ENCODE measurements at places on chromosomes 1 and 21.

GRCh38 chr1:218671573-218671972, 326.4 kb downstream of the TGFB2 start:
- no peaks in the 10 kb centered on the region for H3K36me3 ChIP-seq
- H3K27ac ChIP-seq: no peak overlapping the region
- H3K27me3 ChIP-seq: no peaks in the 10 kb centered on the region
- H3K4me1 ChIP-seq: peaks cover 10% of the 10 kb centered on the region

GRCh38 chr1:25815208-25816111, 4.3 kb upstream of the MTFR1L start:
- H3K27ac ChIP-seq: no peak overlapping the region
- no peak overlapping the region for H3K4me3 ChIP-seq
- no peaks in the 10 kb centered on the region for H3K4me1 ChIP-seq
- peaks cover 11% of the 10 kb centered on the region for H3K36me3 ChIP-seq
- DNase-seq: no peak

DNA sequence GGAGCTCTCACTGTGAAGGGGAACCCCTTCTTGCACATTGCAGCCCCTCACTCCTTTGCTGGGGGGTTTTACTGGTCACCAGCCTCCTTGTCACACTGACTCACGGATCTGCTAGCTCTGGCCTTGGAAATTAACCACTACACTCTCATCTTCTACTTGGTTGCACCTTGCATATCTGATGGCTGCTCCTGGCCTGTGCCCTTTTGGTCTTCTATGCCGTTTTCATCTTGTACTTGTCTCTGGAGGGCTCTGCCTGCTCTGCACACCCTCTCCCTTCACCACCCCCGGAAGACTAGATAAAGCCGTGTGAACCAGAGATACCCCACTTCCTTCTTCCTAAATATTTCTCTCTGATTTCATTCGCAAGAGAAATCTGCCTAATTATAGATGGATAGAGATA, 44.6 kb downstream of the CD247 start:
- no peaks in the 10 kb centered on the region for H3K27me3 ChIP-seq
- H3K36me3 ChIP-seq: no peaks in the 10 kb centered on the region
- H3K27ac ChIP-seq: no peak overlapping the region
- no peak overlapping the region for H3K4me3 ChIP-seq
- no peaks in the 10 kb centered on the region for H3K4me1 ChIP-seq

- H3K27ac ChIP-seq: no peak overlapping the region
- H3K36me3 ChIP-seq: no peaks in the 10 kb centered on the region
- H3K27me3 ChIP-seq: no peaks in the 10 kb centered on the region
- no peak overlapping the region for H3K4me3 ChIP-seq
- no peak for DNase-seq
- H3K4me1 ChIP-seq: no peaks in the 10 kb centered on the region
Observed at GRCh38 chr1:213783893-213784292, 203.9 kb upstream of the PROX1 start.

DNA sequence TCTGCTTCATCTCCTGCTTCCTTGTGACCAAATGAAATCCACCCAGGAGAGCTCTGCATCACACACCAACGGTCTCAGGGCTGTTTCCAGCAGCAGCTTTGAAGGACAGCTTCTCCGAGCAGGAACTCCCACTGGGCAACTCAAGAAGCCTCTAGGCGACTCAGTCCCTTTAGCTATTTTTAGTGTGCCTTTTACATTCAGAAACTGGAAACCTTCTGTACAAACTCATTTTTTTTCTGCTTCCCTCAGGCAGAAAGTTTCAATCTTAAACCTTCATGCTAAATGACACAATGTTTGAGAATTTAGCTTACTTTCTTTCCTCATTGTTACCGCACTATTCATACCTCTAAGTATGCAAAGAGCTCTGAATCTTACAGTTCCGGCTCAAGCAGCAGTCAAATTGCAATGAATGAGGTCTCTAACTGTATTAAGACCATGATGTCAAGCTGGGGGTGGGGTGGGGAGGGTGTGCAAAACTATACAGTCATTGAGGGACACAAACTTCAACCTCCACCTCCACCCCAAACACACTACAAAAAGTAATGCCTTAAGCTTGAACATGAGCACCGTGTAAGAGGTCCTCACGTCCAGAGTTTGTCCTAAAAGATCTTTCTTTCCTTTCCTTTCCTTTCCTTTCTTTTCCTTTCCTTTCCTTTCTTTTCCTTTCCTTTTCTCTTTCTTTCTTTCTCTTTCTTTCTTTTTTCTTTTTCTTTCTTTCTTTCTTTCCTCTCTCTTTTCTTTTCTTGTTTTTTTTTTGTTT, 16.4 kb upstream of the TARBP1 start:
- peaks cover 29% of the 10 kb centered on the region for H3K4me1 ChIP-seq
- DNase-seq: no peak
- no peaks in the 10 kb centered on the region for H3K27me3 ChIP-seq
- no peak overlapping the region for H3K4me3 ChIP-seq
- peak overlapping the region; percentile 83 for H3K27ac ChIP-seq

- no peaks in the 10 kb centered on the region for H3K27me3 ChIP-seq
- no peak overlapping the region for H3K27ac ChIP-seq
- no peak overlapping the region for H3K4me3 ChIP-seq
- no peak for DNase-seq
- H3K4me1 ChIP-seq: peaks cover 19% of the 10 kb centered on the region
Observed at GRCh38 chr1:156508205-156508954, 7.8 kb upstream of the MEF2D start.

DNA sequence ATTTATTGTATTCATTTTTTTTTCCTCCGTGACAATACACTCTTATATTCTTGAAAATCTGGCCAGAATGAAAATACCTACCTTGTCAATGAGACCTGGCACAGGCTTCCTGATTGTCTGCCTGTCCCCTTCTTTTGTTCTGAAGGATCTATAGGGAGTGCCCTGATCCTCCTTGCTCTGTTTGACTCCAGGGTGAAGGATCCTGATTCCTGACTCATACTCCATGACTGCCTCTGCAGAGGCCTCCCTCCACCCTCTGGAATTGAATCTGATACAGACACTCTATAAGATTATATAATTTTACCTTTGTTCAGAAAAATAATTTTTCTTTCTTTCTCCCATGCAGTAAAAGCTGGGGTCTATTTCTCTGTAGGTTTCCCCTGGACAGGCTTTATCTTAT, 116.2 kb downstream of the HMCN1 start:
- no peaks in the 10 kb centered on the region for H3K36me3 ChIP-seq
- H3K4me3 ChIP-seq: no peak overlapping the region
- H3K4me1 ChIP-seq: peaks cover 6% of the 10 kb centered on the region
- no peaks in the 10 kb centered on the region for H3K27me3 ChIP-seq
- no peak for DNase-seq
- H3K27ac ChIP-seq: no peak overlapping the region

GRCh38 chr1:114956570-114956969, 73.1 kb upstream of the TSHB start:
- no peak overlapping the region for H3K4me3 ChIP-seq
- H3K27ac ChIP-seq: no peak overlapping the region
- H3K36me3 ChIP-seq: no peaks in the 10 kb centered on the region
- peaks cover 7% of the 10 kb centered on the region for H3K27me3 ChIP-seq

- H3K4me3 ChIP-seq: no peak overlapping the region
- H3K27ac ChIP-seq: no peak overlapping the region
- DNase-seq: no peak
- H3K36me3 ChIP-seq: no peaks in the 10 kb centered on the region
- peaks cover 16% of the 10 kb centered on the region for H3K27me3 ChIP-seq
- H3K4me1 ChIP-seq: no peaks in the 10 kb centered on the region
Observed at GRCh38 chr1:36703526-36704208, 221.0 kb upstream of the CSF3R start.

GRCh38 chr1:161039154-161039545, 386 bp upstream of the TSTD1 start:
- peaks cover 4% of the 10 kb centered on the region for H3K4me1 ChIP-seq
- peak overlapping the region; percentile 89 for H3K4me3 ChIP-seq
- no peak overlapping the region for H3K27ac ChIP-seq
- no peak for DNase-seq

- no peak for DNase-seq
- H3K36me3 ChIP-seq: no peaks in the 10 kb centered on the region
- H3K4me1 ChIP-seq: no peaks in the 10 kb centered on the region
- no peak within 1 kb of the TSS for H3K27ac ChIP-seq
- no peaks in the 10 kb centered on the region for H3K27me3 ChIP-seq
Observed at GRCh38 chr1:203186446-203187303, at the start of gene CHI3L1. Gene CHI3L1, minus strand, starts transcription at chr1:203186704. Its CDS starts 81 bp downstream, at chr1:203186623.

DNA sequence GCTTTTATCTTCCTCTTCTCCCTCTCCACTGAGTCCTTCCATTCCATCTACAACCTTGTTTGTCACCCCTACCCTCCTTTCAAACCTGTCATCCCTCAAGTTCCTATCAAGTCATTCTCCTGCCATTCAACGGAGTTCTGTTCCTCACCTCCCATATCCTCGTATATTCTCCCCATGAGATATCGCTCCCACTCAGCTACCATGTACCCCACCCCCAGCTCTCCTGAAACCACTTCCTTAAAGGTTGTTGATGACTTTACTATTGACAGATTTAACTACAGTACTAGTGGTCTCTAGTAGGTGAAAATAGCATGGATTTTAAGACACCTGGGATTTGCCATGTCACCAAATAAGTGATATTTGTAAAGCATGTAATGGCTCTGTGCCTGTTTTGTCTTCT, 107.4 kb upstream of the BARHL2 start:
- DNase-seq: no peak
- H3K4me1 ChIP-seq: peaks cover 9% of the 10 kb centered on the region
- no peak overlapping the region for H3K4me3 ChIP-seq
- H3K27me3 ChIP-seq: peaks cover 17% of the 10 kb centered on the region

DNA sequence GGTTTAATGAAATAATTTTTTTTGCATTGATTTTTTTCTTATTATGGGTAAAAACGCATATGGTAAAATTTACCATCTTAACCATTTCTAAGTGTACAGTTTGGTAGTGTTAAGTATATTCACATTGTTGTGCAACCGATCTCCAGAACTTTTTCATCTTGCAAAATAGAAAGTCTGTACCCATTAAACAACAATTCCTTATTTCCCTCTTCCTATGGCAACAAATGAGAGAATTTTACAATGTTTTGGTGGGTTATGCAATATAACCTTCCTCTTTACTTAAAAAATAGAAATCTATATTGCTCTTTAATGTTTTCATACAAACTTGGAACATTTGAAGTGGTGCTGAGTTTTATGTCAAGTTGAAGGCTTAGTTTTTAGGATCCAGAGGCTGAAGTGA, 26.6 kb downstream of the MAP3K7CL start:
- H3K4me3 ChIP-seq: no peak overlapping the region
- H3K4me1 ChIP-seq: peaks cover 26% of the 10 kb centered on the region
- H3K27ac ChIP-seq: no peak overlapping the region
- no peaks in the 10 kb centered on the region for H3K36me3 ChIP-seq
- H3K27me3 ChIP-seq: no peaks in the 10 kb centered on the region

DNA sequence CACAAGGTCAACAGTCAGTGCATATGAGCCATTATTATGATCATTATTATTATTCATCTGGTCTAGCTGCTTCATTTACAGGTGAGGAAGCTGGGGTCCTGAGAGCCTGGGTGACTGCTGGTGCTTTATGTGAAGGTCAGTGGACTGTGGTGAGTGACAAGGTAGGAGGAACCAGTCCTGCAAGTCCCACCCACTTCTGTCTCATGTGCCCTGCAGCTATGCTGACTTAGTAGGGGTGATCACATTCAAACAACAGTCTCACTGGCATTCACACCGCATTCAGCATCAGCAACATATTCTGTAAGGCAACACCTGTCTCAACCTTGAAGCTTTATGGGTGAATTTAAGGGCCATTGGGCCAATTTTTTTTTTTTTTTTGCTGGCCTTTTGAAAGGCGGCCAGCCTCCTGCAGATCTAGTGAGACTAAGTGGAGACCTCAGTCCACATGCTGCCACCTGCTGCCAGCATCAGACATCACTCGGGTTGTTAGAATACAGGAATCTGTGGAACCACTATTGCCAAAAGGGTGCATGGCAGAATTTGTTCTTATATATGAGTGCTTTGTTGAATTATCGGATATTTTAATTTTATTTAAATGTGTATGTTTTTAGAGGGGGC, 59.9 kb upstream of the CACNA1E start:
- no peak for DNase-seq
- H3K4me3 ChIP-seq: no peak overlapping the region
- H3K36me3 ChIP-seq: no peaks in the 10 kb centered on the region
- H3K27me3 ChIP-seq: no peaks in the 10 kb centered on the region

DNA sequence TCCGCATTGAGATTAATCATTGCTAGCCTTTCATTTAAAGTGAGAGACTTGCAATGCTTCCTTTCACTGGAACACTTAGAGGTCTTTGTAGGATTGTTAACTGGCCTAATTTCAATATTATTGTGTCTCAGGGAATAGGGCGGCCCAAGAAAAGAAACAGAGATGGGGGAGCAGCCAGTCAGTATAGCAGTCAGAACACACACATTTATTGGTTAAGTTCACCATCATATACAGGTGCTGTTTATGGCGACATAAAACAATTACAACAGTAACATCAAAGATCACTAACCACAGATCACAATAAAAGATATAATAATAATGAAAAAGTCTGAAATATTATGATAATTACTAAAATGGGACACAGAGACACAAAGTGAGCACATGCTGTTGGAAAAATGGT, 29.4 kb downstream of the BARHL2 start:
- H3K36me3 ChIP-seq: no peaks in the 10 kb centered on the region
- H3K4me3 ChIP-seq: no peak overlapping the region
- peaks cover 11% of the 10 kb centered on the region for H3K27me3 ChIP-seq
- H3K4me1 ChIP-seq: no peaks in the 10 kb centered on the region
- DNase-seq: no peak

DNA sequence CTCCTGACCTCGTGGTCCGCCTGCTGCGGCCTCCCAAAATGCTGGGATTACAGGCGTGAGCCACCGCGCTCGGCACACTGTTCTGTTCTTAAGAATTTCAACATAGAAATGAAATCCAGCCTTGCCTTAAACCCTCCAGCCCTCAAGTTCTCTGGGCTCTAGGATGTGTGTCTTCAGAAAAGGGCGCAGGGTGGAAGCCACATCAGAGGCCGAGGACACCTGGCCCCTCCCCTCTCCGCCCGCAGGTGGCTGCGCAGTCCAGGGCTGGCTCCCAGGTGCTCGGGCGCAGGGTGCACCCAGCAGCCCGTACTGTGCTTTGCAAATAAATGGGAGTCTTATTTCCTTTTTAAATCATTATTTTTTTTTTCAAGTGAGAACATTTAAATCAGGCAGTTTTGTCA, 2.0 kb upstream of the C1orf174 start:
- no peak overlapping the region for H3K27ac ChIP-seq
- peak; percentile 28 for DNase-seq
- H3K4me1 ChIP-seq: no peaks in the 10 kb centered on the region
- H3K36me3 ChIP-seq: 0 out of 2 replicates have a peak, but pooled peaks cover 11% of the 10 kb centered on the region
- no peak overlapping the region for H3K4me3 ChIP-seq

DNA sequence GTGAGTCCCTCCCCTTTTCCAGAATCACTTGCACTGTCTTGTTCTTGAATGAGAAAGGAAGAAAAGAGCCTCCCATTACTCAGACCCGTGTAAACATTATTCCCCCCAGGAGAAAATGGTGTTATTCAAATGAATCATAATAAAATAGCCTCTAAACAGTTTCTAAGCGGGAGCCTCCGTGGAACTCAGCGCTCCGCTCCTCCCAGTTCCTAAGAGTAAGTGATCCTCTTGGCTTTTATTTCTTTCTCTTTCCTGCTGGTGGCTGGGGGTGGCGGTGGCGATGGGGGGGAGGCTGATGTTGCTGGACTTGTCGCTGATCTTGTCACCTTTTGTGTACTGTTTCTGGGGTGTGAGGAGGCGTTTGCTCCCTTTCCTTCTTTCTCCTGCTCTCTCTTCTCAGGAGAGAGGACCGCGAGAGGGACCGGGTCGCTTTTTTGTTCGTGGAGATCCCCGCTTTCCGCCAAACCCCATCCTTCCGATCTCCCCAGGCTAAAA, 781 bp downstream of the PROX1 start:
- H3K27me3 ChIP-seq: peaks cover 17% of the 10 kb centered on the region
- peak overlapping the region; percentile 36 for H3K4me3 ChIP-seq
- no peak for DNase-seq
- H3K27ac ChIP-seq: no peak overlapping the region
